Stimulated activated CD4-positive, alpha-beta T cell treated with anti-CD3 and anti-CD28 coated beads, Interleukin-12 subunit alpha, Interleukin-12 subunit beta, amount 100 ng/mL, for 48 hours (primary cell): ENCODE measurements at places on chromosomes 3 and 15.

DNA sequence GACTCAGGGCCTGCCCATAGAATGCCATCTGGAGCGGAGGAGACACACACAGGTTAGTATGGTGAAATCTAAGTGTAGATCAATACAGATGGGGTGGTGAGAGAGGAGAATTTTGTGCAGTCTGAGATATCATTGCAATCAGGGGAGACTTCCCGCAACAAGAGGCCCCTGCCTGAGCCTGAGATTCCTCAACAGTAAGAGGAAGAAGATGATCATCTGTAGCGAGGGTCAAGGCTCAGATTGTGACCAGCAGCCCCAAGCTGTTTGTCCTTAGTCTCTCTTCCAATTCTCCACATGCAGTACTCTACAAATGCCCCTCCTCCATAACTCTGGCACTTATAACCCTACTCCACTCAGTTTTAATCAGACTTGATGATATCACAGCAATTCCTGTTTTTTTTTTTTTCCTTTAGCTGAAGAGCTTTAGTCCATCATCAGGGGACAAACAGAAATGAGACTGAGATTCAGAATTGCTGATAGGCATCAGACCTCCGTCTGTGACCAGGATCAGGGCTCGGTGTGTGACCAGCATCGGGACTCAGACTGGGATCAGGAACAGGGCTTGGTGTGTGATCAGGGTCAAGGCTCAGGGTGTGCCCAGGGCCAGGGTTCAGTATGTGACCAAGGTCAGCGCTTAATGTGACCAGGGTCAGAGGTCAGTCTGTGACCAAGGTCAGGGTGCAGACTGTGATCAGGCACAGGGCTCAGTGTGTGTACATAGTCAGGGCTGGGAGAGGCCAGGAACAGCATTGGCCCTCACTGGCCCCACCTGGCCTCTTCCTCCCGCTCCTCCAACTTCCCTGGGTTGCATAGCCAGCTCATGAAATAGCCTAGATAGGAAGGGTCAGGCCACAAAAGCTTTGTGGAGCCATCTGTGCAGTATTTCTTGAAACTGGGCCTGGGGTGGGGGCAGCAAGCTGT, 14.1 kb downstream of the LOXL1 start:
- no peak for DNase-seq

GRCh38 chr3:70988111-70988510, 595.4 kb downstream of the FOXP1 start:
- DNase-seq = no peak

DNA sequence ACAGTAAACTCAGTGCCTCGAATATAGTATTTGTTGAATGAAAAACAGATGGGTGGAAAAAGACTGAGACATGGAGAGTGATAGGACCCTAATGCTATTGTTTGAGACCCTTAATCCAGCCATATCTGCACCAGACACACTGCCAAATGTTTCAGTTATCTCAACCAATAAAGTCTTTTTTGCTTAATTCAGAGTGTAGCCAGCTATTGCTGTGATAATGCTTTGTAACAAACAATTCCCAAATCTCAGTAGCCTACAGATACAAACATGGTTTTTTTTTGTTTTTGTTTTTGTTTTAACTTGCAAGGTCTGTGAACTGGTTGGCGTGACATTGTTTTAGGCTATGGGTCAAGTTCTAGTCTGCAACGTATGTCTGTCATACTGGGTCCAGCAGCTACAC, 17.0 kb upstream of the BCL2A1 start:
- no peak for DNase-seq

DNA sequence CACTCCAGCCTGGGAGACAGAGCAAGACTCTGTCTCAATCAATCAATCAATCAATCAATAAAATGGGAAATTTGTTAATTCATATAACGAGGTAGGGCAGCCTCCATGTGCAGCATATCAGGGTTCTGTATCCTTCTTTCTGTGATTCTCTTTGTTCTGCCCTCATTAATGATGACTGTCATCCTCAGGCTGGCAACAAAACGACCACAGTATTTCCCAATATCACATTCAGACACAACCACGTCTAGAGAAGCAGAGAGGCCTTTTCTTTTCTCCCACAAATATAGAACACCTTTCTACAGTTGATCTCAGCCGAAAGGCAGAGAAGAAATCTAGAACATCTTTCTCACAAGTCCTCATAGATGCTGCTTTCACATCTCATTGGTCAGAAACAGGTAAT, 11.2 kb downstream of the CEP19 start:
- no peak for DNase-seq

DNA sequence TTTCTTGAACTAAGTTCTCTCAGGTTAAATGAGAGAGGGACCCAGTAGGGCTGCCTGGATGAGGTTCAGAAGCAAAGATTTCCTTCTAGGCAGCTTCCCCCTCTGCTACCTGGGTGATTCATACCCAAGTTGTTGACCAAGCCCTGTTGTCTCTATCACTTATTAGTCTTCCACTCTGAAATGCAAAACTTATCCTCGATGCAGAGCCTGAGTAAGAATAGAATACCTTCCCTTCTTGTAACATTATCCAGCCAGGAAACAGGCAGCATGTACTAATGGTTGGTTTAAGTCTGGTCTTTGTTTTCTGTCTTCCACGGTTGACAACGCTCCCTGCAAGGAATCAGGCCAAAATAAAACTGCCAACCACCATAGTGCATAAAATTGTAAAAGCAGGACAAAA, 377.3 kb downstream of the MECOM start:
- DNase-seq = no peak

DNA sequence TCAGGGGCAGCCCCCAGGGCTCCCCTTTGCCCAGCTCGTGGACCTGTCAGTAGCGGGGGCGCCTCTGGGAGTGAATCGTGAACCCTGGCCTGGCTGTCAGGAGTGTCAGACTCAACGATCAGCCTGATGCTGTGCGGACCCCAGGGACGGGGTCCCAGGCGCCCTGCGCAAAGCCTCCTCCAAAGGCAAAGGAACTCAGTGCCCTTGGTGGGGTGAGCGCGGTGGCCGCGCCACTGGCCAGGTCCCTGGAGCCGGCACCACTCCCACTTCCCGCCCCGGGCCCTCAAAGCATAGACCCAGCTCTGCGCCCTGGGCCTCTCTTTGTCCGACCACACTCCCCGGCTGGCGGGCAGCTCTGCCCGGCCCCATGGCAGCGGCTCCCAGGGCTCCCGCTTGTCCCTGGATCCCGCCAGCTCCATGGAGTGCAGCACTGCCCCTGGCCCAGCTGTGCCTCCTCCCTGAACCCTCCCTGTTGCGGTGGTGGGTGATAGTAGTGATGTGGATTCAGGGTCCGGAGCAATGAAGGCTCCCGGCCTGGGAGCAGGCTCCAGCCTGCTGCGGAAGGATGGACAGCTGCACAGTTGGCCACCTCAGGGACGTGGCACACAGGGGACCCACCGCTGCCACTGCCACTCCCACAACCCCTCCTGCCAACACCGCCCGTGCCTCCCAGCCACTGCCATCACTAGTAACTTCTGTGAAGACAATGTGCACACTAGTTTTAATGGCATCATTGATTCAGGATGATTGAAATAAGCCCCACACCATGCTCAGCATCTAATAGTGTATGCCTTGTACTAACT, 263.8 kb downstream of the ZBBX start:
- no peak for DNase-seq
